ENCODE measurements at places on chromosomes 2 and 18. TPM values are rescaled to one million over a fixed set of nuclear protein-coding genes. Genes with fewer than 3 reads are reported as not detected.

GRCh38 chr2:176710657-176711186 lies 441.5 kb downstream of the MTX2 start:
- H3K36me3 ChIP-seq: no peaks in the 10 kb centered on the region
- no peaks in the 10 kb centered on the region for H3K27me3 ChIP-seq
- H3K4me1 ChIP-seq: no peaks in the 10 kb centered on the region
- no peak overlapping the region for H3K27ac ChIP-seq
- no peak overlapping the region for H3K4me3 ChIP-seq
- no peak for DNase-seq

- H3K4me3 ChIP-seq: no peak overlapping the region
- H3K4me1 ChIP-seq: no peaks in the 10 kb centered on the region
- no peaks in the 10 kb centered on the region for H3K36me3 ChIP-seq
- H3K27me3 ChIP-seq: no peaks in the 10 kb centered on the region
- no peak overlapping the region for H3K27ac ChIP-seq
Observed at GRCh38 chr2:12806549-12807242, 90.0 kb downstream of the TRIB2 start.

DNA sequence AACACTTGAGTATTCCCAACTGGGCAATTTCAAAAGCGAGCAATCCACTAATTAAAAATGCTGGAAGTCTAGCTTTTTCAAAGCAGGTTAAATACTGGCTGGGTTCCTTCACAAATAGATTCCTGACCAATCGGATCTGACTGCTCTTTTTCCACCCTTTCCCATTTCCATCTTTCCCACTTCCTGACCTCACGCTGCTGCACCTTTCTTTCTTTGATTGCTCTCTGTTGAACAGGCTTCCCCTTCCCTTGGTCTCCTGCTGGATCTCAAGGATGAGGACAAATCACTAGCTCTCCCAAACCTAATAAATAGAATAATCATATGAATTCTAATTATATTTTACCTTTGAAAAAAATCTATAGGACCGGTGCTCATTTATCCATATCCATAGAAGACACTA lies 121.2 kb downstream of the TCF4 start:
- no peaks in the 10 kb centered on the region for H3K4me1 ChIP-seq
- no peak overlapping the region for H3K4me3 ChIP-seq

DNA sequence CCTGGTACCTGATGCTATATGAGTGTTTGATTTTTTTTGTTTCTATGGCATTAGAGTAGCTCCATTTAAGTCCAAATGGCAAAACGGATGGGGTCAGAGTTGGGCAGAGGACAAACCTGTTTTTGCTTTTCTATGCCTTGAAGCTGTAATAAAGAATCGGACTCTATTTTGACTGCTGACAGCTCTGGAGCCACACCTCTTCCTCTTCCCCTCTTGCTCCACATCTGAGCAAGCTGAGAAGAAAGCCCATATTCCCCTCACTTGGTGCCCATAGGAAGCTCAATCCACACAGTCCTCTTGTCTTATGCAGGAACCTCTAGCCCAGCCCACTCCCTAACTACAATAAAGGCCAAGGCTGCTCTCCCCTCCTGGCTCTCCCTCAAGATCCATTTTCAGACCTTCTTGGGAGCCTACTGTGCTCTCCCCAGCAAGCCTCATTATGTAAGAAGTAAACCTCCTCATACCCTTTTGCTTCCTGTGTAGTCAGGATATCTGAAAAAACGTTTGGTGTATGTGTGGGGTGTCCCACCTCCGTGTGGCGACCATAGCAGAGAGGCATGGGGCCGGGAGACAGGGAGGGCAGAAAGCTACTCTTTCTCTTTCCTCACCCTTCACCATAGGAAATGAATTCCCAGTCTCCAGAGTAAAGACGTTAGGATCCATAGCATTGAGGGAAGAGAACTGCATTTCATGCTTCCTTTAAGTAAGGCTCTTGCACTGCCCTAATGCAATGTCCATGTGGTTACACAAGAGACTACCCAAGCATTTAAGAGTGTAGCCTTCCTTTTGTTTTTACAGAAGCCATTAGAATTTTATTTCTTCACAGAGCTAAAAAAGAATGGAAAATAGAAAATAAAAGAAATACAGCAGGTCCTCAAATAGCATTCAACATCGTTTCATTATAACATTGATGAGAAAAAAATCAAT lies 41.9 kb upstream of the RAPGEF4 start:
- no peak overlapping the region for H3K27ac ChIP-seq
- peaks cover 16% of the 10 kb centered on the region for H3K4me1 ChIP-seq
- no peak for DNase-seq
- H3K36me3 ChIP-seq: no peaks in the 10 kb centered on the region
- H3K4me3 ChIP-seq: no peak overlapping the region

- no peaks in the 10 kb centered on the region for H3K27me3 ChIP-seq
- H3K36me3 ChIP-seq: no peaks in the 10 kb centered on the region
- DNase-seq: no peak
- peaks cover 14% of the 10 kb centered on the region for H3K4me1 ChIP-seq
- peak overlapping the region; percentile 61 for H3K27ac ChIP-seq
- no peak overlapping the region for H3K4me3 ChIP-seq
Observed at GRCh38 chr2:144357623-144358373, 162.1 kb downstream of the ZEB2 start.

DNA sequence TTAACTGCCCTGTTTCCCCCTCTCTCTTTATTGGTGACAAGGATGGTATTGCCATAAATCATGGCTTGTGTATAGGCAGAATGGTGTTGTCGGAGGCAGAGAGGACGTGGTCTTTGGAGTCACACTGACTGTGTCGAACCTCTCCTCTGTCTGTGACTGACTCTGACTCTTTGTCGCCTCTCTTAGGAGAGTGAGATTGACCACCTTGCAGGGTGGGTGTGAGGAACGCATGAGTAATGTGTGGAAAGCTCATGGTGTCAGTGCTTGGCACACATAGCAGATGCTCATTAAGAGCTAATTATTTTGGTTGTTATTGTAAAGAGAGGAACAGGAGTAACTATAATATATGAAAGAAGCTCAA lies 145.6 kb downstream of the TTC27 start:
- no peaks in the 10 kb centered on the region for H3K36me3 ChIP-seq
- no peaks in the 10 kb centered on the region for H3K4me1 ChIP-seq
- no peak for DNase-seq
- H3K27me3 ChIP-seq: no peaks in the 10 kb centered on the region
- no peak overlapping the region for H3K4me3 ChIP-seq
- no peak overlapping the region for H3K27ac ChIP-seq

DNA sequence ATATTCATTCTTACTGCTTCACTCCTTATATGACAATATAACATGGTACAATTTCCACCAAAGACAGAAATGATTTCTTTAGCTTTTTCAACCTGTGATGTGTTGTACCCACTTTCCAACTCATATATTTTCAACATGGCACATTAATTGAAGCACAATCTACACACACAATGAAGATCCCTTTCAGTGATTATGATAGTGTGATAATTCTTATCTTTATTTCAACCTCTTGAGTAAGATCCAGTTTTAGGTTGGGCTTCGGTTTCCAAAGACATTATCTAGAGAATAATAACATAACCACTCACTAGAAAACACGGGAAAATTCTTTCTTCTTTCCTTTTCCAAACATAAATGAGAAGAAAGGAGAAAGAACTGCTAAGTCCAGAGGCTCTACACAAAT lies 3.4 kb upstream of the DSG3 start:
- H3K27me3 ChIP-seq: no peaks in the 10 kb centered on the region
- H3K4me1 ChIP-seq: no peaks in the 10 kb centered on the region
- H3K36me3 ChIP-seq: no peaks in the 10 kb centered on the region
- no peak overlapping the region for H3K27ac ChIP-seq

Gene DYNAP
- total RNA-seq: not detected

GRCh38 chr2:191582355-191582754 lies 95.6 kb upstream of the NABP1 start:
- H3K4me1 ChIP-seq: no peaks in the 10 kb centered on the region
- H3K27me3 ChIP-seq: no peaks in the 10 kb centered on the region
- H3K4me3 ChIP-seq: no peak overlapping the region
- DNase-seq: no peak
- H3K27ac ChIP-seq: no peak overlapping the region

DNA sequence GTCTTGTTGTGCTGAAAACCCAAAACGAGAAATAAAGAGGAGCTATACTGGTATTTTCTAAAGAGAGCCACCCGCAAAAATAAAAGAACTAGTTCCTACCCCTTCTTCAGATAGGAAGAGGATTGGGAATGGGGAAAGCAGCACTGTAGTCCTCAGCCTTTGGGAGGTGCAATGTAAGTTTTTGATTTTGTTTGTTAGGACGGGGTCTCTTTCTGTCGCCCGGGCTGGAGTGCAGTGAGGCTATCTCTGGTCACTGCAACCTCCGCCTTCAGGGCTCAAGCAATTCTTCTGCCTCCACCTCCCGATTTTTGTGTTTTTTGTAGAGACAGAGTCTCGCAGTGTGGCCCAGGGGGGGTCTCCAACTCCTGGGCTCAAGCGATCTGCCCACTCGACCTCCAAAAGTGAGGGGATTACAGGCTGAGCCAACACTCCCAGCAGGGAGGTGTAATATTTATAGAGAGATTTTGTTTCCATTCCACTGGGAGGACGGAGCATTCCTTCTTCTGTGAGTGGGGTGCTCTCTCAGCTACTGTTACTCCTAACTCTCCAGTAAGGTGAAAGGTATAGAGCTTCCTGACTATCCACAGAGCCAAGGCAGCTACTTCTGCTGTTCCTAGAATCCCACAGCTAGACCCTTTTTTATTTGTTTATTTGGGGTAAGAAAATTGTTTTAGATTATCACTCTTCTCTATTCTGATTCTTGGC lies 13.1 kb upstream of the GULP1 start:
- no peak for DNase-seq
- no peak overlapping the region for H3K4me3 ChIP-seq
- H3K36me3 ChIP-seq: no peaks in the 10 kb centered on the region
- H3K27me3 ChIP-seq: no peaks in the 10 kb centered on the region
- no peak overlapping the region for H3K27ac ChIP-seq

- no peaks in the 10 kb centered on the region for H3K36me3 ChIP-seq
- H3K27me3 ChIP-seq: no peaks in the 10 kb centered on the region
- no peaks in the 10 kb centered on the region for H3K4me1 ChIP-seq
- H3K27ac ChIP-seq: no peak overlapping the region
- DNase-seq: no peak
- H3K4me3 ChIP-seq: no peak overlapping the region
Observed at GRCh38 chr18:58466636-58467205, 162.2 kb downstream of the ALPK2 start.

GRCh38 chr2:62194558-62195420 lies 1.1 kb upstream of the B3GNT2 start:
- no peak for DNase-seq
- H3K4me3 ChIP-seq: peak overlapping the region; percentile 94
- H3K27ac ChIP-seq: peak overlapping the region; percentile 97
- H3K4me1 ChIP-seq: peaks cover 32% of the 10 kb centered on the region
- no peaks in the 10 kb centered on the region for H3K27me3 ChIP-seq
- H3K36me3 ChIP-seq: no peaks in the 10 kb centered on the region

DNA sequence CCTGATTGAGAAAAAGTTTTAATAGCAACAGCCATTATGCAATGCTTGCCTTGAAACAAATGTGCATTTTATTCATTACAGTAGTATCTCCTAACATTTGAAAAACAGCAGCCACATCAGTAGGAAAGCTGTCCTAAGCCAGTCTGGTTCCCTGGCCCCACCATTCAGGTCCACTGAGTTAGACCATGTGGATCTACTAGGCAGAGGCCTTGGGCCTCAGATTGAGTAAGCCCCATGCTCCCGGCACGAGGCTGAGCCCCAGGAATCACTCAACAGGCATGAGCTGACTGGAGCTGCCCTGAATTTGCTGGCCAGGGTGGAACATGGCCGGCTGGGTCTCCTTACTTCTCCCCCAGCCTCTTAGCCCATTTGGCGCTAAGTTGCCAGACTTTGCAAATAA lies 103.4 kb downstream of the ZFP36L2 start:
- DNase-seq: no peak
- no peaks in the 10 kb centered on the region for H3K27me3 ChIP-seq
- peaks cover 32% of the 10 kb centered on the region for H3K4me1 ChIP-seq

- H3K27me3 ChIP-seq: no peaks in the 10 kb centered on the region
- DNase-seq: no peak
- H3K36me3 ChIP-seq: no peaks in the 10 kb centered on the region
- H3K27ac ChIP-seq: no peak overlapping the region
- H3K4me3 ChIP-seq: no peak overlapping the region
Observed at GRCh38 chr2:37148325-37148724, 8.5 kb downstream of the EIF2AK2 start.

GRCh38 chr2:64672708-64673107 lies 19.0 kb upstream of the SERTAD2 start:
- H3K4me3 ChIP-seq: no peak overlapping the region
- no peak for DNase-seq
- H3K4me1 ChIP-seq: peaks cover 1% of the 10 kb centered on the region
- H3K36me3 ChIP-seq: no peaks in the 10 kb centered on the region
- H3K27ac ChIP-seq: no peak overlapping the region
- no peaks in the 10 kb centered on the region for H3K27me3 ChIP-seq

Gene DSG1
- 122 TPM for total RNA-seq

Gene CD207
- total RNA-seq: 2.5 TPM

Gene SLC4A3
- total RNA-seq: 13.5 TPM

GRCh38 chr2:200829258-200829655 lies 17.5 kb downstream of the BZW1 start:
- H3K27ac ChIP-seq: no peak overlapping the region
- H3K27me3 ChIP-seq: no peaks in the 10 kb centered on the region
- H3K36me3 ChIP-seq: no peaks in the 10 kb centered on the region
- no peaks in the 10 kb centered on the region for H3K4me1 ChIP-seq
- DNase-seq: no peak

DNA sequence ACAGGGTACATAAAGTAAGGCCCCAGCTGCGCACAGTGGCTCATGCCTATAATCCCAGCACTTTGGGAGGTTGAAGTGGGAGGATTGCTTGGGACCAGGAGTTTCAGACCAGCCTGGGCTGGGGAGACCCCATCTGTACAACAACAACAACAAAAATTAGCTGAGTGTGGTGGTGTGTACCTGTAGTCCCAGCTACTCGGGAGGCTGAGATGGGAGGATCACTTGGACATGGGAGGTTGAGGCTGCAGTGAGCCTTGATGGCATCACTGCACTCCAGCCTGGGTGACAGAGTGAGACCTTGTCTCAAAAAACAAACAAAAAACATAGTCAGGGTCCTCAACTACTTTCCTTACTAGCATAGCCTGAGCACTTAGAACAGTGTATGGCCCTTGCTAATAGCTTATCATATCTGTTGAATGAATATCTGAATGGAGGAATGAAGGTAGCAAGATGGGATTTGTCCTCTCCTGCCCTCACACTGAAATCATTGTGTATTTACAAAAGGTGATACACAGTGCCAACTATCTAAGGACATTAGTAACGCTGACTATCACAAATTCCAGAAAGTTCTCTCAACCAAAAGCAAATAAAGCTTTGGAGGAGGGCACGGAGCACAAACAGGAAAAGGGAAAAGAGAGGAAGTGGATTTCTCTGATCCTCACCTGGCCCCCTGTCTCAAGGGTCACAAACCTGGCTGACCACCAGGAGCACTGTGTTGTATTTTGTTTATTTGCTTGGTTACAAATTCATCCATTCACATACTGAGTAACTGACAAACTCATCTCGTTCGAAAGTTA lies 38.1 kb downstream of the L3MBTL4 start:
- H3K4me3 ChIP-seq: no peak overlapping the region
- DNase-seq: no peak
- no peak overlapping the region for H3K27ac ChIP-seq
- H3K27me3 ChIP-seq: no peaks in the 10 kb centered on the region

Gene MARCHF4
- not detected for total RNA-seq

- H3K27me3 ChIP-seq: no peaks in the 10 kb centered on the region
- peak; percentile 52 for DNase-seq
- no peak overlapping the region for H3K27ac ChIP-seq
- no peak overlapping the region for H3K4me3 ChIP-seq
- H3K4me1 ChIP-seq: no peaks in the 10 kb centered on the region
Observed at GRCh38 chr2:111673526-111673925, 210.5 kb downstream of the ANAPC1 start.

All from vagina (tissue), 2 donors.